ENCODE measurements at places on chromosomes 4 and X.

DNA sequence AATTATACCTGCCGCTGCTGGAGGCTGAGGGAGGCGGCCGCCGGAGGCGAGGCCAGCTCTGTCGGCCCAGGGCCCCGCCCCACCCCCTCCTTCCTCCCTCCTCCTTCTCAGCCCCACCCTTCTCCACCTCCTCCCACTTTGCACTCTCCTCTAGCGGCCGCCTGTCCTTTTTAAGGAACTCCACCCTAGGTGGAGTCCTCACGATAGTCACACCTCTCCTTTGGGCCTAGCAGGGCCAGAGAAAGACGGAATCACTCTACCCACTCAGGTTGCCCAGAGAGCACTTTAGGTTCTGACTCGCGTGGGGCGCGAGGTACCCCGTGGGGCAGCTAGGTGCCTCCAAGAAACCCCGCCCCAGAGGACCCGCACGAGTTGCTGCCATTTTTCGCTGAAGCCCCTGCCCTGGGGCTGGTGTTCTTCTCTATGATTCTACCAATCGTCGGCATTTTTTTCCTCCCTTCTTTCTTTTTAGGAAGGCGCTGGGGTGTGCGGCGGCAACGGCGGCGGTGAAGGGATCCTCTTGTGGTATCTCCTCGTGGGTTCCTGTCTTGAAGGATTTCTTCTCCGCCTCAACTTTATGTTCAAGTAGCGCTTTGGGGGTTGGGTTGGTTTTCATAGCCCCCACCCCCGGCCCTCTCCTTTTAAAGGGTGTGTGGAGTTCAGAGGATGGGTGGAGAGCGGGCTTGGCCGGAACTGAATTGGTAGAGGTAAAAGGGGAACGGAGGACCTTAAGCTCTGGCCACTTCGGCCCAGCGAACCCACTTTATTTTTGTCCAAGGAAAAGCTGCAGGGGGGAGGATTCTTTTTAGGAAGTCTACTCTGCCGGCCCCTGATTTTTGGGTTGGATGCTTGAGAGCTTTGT, at the start of gene KLF8:
TSS of gene KLF8 (plus strand) at position 136 of the 862 bp plus-strand sequence. CDS start 979 bp downstream, outside the sequence.
- DNase-seq = no peak

GRCh38 chrX:140180585-140180984, 215.3 kb upstream of the CXorf66 start:
- DNase-seq = no peak

GRCh38 chr4:180060159-180060889, 2182.9 kb upstream of the TENM3 start:
- DNase-seq = no peak

- DNase-seq = no peak
These were observed 246.2 kb downstream of the ASMT start for GRCh38 chrX:1860936-1861594.

DNA sequence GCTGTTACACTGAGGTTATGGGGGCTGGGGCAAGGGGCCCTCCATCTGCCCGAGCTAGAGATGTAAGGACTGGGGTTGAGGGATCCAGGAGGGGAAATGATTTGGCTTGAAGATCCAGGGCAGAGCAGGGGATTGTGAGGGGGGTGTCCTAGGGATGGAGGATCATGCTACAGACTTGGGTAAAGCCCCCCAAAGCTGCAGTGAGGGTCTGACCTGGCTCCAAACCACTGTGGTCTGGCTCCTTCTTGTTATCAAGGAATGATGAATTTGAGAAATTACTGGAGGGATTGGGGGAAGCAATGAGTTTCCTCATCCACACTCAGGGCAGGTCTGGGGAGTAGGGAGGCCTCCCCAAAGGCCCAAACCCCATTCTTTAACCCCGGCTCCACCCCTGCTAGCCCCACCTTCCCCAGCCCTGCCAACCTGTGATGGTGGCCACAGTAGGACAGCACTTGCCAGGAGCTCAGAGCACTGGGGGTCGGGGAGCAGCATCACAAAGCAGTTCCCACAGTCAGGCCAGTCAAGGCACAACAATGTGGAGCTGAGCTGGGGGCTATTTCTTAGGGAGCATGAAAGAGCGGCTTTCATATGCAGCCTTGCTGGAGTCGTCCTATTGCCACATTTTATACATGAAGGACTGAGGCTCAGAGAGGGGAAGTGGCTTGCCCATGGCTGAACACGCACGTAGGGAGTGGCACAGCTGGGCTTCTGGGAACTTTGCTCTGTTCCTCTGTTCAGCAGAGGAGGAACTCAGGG, 165.5 kb downstream of the EFNB1 start:
- no peak for DNase-seq

GRCh38 chr4:38873290-38873944, 5.8 kb downstream of the FAM114A1 start:
- DNase-seq = no peak

- no peak for DNase-seq
These were observed 20.8 kb downstream of the ENOPH1 start for GRCh38 chr4:82450966-82451755.

DNA sequence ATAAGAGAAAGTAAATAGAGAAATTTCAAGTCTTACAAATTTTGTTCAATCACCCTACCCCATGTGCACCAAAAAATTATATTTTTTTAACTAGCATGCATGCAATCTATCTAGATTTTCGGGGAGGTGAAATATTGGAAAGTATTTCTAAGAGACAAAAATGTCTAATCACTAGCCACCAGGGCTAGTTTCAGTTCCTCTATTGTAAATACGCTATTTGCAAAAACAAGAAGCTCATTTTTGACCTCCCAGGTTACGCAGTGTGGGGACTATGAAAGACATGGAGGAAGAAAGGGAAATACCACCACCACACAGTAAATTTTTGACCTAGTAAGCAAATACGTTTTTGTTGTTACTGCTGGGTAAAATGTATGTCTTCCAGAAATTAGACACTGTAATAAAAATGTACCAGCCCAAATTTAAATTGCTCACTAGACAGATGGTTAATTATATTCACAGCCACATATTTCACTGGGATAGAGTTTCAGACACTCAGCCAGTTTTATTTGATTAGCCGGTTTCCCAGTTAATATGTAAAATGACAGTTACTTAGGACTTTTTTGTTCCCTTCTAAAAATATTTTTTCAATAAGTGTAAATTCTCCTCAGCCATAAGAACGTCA, 2.2 kb downstream of the NEXMIF start:
- no peak for DNase-seq

GRCh38 chr4:73871511-73872310, 2.5 kb downstream of the CXCL1 start:
- DNase-seq = no peak

DNA sequence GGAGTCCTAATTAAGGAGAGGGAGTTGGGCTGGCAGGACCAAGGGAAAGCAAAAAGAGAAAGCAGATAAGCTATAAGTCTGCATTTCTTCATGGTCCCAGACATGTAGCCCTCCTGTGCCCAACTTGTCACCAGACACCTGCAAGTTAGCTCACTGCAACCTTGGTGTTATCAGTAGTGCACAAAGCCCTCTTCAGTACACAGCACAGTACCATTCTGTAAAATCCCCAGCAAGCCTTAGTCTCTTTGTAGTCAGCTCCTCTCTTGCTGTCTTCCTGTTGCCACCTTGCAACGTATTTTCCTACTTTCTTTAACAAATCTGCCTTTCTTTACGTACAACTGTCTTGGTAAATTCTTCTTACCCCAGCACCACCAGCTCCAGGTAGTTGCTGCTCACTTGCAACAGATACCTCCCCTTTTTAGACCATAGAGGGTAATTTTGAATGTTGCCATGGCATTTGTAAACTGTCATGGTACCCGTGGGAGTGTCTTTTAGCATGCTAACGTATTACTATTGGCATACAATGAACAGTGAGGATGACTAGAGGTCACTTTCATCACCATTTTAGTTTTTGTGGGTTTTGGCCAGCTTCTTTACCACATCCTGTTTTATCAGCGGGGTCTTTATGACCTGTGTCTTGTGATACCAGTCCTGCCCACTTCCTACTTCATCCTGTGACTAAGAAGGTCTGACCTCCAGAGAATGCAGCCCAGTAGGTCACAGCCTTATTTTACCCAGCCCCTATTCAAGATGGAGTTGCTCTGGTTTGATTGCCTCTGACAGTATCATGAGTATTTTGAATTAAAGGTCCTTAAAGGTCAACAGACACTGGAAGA, 28.3 kb upstream of the AP1S2 start:
- no peak for DNase-seq

GRCh38 chr4:138639018-138639741, 376.4 kb upstream of the NOCT start:
- DNase-seq = no peak

DNA sequence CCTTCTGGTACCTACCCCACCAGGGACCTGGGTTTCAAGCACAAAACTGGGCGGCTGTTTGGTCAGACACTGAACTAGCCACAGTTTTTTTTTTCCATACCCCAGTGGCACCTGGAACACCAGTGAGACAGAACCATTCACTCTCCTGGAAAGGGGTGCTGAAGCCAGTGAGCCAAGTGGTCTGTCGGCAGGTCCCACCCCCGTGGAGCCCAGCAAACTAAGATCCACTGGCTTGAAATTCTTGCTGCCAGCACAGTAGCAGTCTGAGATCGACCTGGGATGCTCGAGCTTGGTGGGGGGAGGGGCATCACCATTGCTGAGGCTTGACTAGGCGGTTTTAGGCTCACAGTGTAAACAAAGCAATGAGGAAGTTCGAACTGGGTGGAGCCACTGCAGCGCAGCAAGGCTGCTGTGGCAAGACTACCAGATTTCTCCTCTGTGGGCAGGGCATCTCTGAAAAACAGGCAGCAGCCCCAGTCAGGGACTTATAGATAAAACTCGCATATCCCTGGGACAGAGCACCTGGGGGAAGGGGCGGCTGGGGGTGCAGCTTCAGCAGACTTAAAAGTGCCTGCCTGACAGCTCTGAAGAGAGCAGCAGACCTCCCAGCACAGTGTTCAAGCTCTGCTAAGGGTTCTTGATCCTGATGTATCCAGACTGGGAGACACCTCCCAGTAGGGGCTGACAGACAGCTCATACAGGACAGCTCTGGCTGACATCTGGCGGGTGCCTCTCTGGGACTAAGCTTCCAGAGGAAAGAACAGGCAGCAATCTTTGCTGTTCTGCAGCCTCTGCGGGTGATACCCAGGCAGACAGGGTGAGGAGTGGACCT, 223.0 kb downstream of the COX18 start:
- DNase-seq = no peak

DNA sequence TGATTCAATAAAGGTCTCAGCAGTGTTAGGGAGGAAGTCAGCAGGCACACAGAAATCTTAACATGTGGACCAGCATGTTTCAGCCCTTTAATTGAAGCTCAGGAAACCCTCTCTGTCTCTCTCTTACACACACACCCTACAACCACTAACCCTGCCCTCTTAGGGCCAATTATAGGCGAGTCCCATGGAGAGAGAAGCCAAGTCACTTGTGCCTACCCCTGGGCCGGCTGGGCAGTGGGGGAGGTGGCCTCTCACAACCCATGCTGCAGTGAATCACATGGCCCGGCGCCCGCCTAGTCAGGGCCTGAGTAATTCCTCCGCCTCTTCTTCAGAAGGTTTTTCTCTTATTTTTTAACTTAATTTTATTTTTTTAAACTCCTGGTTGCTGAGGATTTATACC, 3.7 kb downstream of the FGD1 start:
- no peak for DNase-seq

DNA sequence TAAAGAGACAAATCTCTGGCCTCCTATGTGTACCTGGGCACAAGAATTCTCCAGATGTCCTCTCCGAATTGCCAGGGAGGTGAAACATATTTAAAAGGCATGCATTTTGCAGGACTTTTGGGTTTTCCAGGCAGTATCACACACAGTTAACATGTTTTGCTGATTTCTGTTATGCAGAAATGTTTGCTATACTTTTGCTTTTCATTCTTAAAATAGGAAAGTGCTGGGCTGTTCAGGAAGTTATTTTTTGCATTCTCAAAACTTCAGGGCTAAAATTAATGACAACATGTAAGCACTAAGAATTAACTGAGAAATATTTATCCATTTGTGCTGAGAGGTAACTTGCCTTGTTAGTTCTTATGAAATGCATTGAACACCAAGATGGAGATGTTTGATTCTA, 390.7 kb upstream of the CTSO start:
- DNase-seq = no peak

DNA sequence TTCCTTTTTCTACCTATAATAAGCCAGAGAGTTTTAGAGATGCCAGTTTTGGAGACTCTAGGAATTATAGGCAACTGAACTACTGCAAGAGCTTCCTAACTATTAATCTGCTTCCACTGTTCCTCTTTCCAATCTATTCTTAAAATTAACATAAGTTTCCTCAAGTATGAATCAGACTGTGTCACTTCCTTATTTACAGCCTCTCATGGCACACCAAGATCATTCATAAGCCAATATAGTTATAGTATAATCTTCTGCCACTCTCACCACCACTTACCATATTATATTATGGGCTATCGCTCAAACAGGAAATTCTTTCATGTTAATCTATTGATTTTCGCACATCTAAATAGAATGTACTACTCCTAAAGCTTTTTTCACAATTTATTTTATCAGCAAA, 383.5 kb downstream of the STPG2 start:
- no peak for DNase-seq

GRCh38 chr4:38292529-38292928, 332.3 kb downstream of the PTTG2 start:
- DNase-seq = no peak

- no peak for DNase-seq
These were observed 375.1 kb downstream of the FAT4 start for GRCh38 chr4:125689805-125690204.

- no peak for DNase-seq
These were observed 163.1 kb upstream of the PLAC1 start for GRCh38 chrX:134821370-134821769.

GRCh38 chr4:42501624-42502401, 104.5 kb downstream of the SHISA3 start:
- DNase-seq = no peak

DNA sequence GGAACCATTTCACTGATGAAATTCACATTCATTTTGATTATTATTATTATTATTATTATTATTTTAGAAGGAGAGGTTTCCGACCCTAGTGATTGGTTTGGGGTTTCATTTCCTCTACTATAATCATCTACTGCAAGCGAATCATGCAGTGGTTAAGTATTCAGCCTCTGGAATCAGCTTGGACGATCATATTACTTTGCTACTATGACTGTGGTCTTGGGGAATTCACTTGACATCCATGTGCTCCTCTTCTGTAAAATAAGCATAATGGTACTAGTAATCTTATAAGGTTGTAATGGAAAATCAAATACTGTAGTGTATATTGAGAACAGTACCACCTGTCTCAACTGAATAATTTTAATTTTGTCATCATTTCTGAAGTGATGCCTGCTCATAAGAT, 132.1 kb upstream of the SLC4A4 start:
- no peak for DNase-seq

DNA sequence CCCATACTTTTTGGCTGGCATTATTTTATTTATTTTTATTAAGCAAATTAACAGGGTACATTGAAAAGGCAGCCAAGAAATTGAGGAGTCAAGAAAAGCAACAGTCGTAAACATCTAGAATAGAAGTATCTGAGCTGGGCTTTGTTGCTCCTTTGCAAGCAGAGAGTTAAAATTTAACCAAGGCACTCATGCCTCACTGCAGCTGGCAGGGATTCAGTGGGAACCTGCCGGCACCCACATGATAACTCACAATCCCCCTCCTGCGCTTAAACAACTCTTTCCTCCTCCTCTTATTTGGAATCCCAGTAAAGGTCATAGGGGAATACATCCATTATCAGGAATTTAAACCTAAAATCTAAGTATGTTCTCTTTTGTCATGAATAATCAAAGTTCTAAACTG, 115.5 kb downstream of the SOX3 start:
- no peak for DNase-seq

All from stimulated activated CD4-positive, alpha-beta T cell treated with anti-CD3 and anti-CD28 coated beads, TNF-alpha, amount 100 ng/mL, for 24 hours (primary cell).